Ammon's horn (tissue), 1 donor: ENCODE measurements at places on chromosomes 11 and 22.
A peak's percentile ranks its signal among the peaks of the same experiment; 100 is the strongest.

DNA sequence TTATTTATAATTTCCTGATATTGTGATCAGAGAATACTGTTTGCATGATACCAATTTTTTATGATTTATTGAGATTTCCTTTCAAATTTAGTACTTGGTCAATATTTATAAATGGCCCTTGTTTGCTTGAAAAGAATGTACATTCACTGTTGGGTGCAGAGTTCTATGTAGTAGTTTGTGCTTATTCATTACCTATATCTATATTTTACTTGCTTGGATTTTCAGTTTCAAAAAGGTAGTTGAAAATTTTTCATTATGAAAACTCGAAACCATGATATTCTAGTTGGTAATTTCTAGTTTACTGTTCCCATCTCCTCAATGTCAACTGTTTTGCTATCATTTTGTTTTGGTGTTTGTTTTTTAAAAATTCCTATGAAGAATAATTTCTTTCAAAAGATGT is 155.7 kb downstream of the AASDHPPT start:
- no peak for DNase-seq

DNA sequence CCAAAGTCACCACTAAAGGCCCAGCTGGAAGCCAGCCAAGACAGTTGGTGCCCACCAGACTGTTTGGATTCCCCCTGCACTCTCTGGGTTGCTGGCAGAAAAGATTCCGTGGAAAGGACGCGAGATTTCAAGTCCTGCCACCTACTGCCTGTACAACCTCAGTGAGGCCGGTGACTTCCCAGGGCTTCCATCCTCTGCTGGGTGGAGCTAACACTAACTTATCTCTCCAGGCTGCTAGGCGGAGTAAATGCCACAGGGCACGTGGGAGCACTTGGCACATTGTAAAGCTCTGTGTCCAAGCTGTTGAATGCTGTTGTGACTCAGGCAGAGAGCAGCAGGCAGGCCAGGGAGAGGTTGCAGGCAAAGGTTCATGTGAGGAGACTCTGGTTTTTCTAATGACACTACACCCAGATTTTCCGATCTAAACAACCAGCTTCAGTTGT is 50.9 kb upstream of the CDON start:
- peak; percentile 30 for DNase-seq

DNA sequence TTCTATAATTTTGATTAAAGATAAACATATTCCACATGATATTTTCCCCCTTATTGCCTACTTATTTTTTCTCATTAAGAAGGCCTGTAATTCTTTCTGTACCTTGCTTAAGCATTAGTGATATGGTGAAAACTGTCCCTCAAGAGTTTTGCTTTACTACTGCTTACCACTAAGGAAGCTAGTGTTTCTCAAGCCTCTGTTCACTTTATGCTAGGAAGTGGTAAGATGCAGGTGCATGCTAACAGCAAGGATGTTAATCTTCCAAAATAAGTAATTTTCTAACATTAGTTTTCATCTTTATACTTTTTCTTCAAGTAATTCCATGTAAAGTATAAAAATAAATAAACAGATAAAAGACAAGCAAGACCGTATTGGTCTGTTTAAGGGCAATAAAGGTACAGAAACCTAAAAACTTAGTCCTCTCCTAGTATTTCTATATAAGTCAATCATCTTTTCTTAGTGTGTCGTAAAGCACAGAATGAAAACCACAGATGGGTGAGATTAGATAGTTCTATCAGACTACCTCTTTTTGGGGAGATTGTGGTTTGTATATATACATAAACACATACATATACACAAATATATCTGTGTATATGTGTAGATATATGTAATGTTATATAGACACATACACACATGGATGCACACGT is 731.0 kb upstream of the CNTN5 start:
- no peak for DNase-seq

DNA sequence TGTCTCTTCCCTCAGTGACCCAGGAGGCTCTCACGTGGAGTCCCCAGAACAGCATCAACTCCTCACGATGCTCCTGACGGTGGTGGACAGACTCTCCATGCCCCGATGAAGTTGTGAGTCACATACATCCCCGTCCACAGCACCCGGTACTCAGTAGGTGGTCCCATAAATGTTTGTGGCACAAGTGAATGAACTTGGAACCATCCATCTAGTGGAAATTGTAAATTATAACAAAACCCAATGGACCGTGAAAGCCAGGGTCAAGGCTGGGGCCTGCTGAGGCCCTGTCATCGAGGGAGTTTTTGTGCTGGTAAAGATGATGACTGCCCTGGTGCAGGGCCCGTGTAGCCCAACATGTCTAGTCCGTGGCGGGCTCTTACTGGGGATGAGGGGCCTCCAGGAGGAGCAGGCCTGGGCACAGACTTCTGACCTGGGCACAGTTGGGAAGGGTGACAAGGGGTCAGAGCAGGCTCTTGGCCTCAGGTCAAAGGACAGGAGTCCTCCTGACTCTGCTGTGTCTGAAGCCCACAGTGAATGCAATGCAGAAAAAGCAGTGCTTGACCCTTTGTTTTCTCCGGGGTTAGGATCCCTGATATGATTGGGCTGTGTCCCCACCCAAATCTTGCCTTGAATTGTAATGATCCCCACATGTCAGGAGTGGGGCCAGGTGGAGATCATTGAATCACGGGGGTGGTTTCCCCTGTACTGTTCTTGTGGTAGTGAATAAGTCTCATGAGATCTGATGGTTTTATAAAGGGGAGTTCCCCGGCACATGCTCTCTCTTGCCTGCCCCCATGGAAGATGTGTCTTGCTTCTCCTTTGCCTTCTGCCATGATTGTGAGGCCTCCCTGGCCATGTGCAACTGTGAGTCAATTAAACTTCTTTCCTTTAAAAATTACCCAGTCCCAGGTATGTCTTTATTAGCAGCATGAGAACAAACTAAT is 20.0 kb upstream of the SMIM38 start:
- DNase-seq = no peak

GRCh38 chr11:75195167-75195962 is 44.5 kb downstream of the SLCO2B1 start:
- peak; percentile 84 for DNase-seq

DNA sequence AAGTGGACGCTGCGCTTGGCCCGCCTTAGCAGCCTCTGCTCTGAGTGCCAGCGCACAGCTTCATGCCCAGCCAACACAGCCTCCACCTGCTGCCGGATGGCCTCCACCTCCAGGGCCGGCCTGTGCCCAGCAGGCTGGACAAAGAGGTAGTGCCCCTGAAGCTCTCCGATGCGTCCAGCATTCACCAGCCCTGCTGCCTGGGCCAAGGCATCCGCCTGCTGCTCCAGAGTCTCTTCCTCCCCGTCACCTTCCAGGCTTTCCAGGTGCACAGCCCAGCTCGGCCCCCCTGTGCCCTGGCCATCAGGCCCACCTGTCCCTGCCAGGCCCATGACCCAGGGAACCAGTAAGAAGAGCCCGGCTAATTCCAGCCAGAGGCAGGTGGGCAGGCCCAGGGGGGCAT is 2.5 kb downstream of the PCSK7 start:
- DNase-seq = no peak

- no peak for DNase-seq
Observed at GRCh38 chr11:73475549-73476095, 99.4 kb downstream of the RELT start.

DNA sequence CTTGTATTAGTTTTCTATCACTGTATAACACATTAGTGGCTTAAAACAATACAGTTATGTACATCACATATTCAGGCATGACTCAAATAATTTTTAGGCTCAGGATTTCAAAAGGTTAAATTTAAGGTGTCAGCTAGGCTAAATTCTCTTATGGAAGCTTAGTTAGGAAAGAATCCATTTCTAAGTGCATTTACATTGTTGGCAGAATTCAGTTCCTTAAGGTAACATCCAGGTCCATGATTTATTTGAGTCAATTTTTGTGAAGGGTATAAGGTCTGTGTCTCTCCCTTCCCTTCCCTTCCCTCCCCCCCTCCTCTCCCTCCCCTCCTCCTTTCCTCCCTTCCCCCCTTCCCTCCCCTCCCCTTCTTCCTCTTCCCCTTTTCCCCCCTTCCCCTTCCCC is 399.0 kb upstream of the CNTN5 start:
- DNase-seq = no peak

DNA sequence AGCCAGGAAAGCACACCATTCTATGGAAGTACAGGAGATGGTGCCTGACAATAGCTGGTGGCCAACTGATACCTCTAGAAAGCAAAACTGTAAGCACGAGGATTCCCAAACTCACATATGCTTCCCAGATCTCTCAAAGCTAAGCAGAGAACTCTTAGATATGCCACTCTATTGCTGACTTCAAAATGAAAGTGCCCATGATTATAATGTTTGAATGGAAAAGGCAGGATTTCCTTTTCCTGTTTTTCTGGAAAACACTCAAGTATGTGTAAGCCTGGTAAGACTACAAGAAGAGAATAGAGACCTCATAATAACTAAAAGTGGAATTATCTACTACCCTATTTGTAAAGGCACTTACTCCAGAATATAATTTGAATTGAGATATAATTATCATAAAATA is 2.6 kb upstream of the CARD18 start:
- DNase-seq = no peak

- no peak for DNase-seq
Observed at GRCh38 chr22:35795476-35795875, 77.8 kb downstream of the APOL5 start.

DNA sequence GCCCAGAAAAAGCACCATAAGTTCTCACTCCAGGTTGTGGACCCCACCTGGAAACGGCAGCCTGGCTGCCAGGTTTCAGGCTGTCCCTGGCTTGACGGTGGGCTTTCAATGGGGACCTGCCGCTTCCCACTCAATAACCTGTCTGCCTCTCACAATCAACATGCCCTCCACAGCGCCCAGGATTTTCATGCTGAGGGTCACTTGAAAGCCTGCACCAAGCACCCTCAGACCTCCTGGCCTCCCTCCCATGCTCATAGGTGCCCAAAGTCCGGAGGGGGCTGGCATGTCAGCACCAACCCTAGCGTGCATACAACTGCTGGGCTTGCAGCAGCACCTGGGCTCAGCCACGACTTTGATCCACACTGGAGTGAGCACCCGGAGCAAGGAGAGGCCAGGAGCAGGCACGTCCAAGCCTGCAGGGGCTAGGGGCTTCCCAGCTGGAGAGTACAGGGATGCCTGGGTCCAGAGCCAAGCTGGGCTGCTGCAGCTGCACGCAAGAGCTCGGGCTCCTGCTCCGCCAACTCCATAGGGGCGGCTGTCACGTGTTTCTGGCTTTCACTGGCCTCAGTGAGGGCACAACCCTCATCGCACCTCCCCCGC is 1214.3 kb upstream of the RAG2 start:
- no peak for DNase-seq

- DNase-seq = no peak
Observed at GRCh38 chr11:2477254-2477653, 32.4 kb downstream of the KCNQ1 start.

DNA sequence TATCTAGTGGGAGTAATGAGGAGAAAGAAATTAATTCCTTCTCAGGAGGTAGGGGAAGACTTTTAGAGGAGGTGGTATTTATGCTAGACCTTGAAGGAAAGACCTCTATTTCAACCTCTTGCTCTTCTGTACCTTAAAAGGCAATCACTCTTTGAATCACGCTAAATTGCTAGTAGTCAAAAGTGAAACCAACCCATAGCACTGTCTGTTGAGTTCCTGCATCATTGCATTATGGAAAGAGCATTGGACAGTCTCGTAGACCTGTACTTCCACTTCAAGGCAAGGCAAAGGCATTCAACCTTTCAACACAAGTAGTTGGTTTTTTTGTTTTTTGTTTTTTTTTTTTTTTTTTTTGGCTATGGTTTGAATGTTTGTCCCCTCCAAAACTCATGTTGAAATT is 770.4 kb downstream of the ETS1 start:
- DNase-seq = no peak

- DNase-seq = no peak
Observed at GRCh38 chr11:66473167-66473566, 6.5 kb downstream of the PELI3 start.

- DNase-seq = peak; percentile 57
Observed at GRCh38 chr11:78801161-78801884, 226.7 kb upstream of the NARS2 start.

GRCh38 chr11:114263513-114264170 is 32.6 kb upstream of the NNMT start:
- no peak for DNase-seq

GRCh38 chr11:132312161-132312560 is 941.7 kb downstream of the NTM start:
- no peak for DNase-seq
